ENCODE measurements at places on chromosomes 13 and 19. TPM values are rescaled to one million over a fixed set of nuclear protein-coding genes. Genes with fewer than 3 reads are reported as not detected.

The IFNL1 gene
- not detected for total RNA-seq

The SIGLEC8 gene
- total RNA-seq = not detected

The GZMM gene
- total RNA-seq = under 0.01 TPM

The MADCAM1 gene
- total RNA-seq = 0.72 TPM

The PDX1 gene
- not detected for total RNA-seq

The ZNF583 gene
- 10.3 TPM for total RNA-seq

The PGLYRP1 gene
- total RNA-seq = not detected

The CATSPERD gene
- under 0.01 TPM for total RNA-seq

The GPC6 gene
- 98.1 TPM for total RNA-seq

The MYO1F gene
- total RNA-seq = under 0.01 TPM

All from osteoblast (primary cell).